ENCODE measurements at places on chromosomes 2 and 18.

DNA sequence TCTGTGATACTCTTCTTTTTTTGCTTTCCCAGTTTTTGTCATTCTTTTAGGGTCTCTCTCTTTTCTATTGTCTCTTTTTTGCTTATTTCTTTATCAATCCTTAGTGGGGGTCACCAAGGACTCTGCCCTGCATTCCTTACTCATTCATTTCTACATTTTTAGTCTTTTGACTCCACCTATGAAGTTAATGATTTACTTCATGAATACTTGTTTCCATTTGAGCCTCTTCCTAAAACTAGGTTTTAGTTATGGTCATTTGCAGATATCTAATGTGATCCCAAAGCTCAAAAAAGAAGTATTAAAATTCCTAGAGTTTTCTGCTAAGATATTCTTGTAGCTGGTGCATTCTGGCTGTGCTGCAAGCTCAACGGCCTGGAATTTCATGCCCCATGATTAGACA, 149.3 kb upstream of the AQP4 start:
- no peak for DNase-seq

GRCh38 chr2:120489023-120489422, 143.1 kb downstream of the INHBB start:
- no peak for DNase-seq

DNA sequence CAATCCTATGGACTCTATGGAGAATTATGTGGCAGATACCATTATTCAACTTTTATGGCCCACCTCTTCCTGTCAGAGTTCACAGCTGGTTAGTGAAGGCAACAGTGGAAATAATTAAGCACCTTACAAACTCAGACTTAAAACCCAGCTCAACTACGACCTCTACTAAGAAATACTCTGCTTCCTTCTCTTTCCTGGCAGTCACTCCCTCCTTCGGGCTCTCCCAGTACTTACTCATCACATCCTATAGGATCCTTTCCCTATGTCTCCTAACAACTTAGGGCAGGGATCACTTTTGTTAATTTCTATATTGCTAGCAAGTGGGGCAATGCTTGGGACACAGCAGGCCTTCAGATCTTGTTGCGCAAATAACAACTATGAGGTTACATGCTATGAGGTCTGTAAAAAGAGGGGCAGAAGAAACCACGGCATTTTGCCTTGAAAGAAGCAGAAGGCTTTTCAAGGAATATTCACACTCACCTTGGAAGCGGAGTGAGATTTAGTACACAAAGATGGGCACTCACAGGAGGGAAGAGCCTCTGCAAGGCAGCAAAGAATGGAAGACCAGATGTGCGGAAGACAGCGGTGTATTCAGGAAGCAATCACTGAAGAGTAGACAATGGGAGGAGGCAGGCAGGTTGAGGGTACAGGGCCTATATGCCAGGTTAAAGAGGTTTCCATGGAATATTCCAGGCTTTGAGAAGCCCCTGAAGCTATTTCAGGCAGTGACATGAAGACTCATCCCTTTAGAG, 2.1 kb downstream of the STK39 start:
- DNase-seq = no peak

DNA sequence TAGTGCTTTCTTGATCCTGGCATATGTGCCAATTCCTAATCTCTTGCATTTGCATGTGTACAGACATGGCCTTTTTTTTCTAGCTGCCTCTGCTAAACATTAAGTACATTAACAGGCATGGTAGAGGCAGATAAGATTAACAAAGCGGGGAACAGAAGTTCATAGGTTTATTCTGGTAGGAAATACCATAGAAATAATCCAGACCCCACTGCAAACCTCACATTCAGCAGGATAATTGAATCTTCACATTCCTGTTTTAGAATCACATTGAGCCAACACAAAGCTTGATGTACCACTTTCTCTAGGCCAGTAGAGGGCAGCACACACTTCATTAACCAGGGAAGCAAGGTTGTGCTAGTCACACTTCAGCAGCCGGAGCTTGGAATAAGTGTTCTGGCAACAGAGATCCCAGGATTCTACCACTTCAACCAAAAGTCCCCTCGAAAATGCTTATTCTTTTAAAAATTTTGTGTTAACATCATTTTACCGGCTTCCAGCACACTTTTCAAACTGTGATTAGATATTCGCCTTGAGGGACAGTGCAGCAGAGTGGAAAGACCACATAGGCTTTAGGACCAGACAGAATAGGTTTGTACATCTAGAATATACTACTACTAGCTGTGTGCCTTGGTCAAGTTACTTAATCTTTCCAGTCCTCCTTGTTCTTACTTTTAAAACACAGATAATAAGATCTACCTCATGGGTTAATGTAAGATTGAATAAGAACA, 420.2 kb upstream of the CHST9 start:
- peak; percentile 20 for DNase-seq

GRCh38 chr2:9326975-9327374, 96.4 kb downstream of the ITGB1BP1 start:
- no peak for DNase-seq

- no peak for DNase-seq
These were observed 221.9 kb upstream of the RBBP8 start for GRCh38 chr18:22711192-22711685.

DNA sequence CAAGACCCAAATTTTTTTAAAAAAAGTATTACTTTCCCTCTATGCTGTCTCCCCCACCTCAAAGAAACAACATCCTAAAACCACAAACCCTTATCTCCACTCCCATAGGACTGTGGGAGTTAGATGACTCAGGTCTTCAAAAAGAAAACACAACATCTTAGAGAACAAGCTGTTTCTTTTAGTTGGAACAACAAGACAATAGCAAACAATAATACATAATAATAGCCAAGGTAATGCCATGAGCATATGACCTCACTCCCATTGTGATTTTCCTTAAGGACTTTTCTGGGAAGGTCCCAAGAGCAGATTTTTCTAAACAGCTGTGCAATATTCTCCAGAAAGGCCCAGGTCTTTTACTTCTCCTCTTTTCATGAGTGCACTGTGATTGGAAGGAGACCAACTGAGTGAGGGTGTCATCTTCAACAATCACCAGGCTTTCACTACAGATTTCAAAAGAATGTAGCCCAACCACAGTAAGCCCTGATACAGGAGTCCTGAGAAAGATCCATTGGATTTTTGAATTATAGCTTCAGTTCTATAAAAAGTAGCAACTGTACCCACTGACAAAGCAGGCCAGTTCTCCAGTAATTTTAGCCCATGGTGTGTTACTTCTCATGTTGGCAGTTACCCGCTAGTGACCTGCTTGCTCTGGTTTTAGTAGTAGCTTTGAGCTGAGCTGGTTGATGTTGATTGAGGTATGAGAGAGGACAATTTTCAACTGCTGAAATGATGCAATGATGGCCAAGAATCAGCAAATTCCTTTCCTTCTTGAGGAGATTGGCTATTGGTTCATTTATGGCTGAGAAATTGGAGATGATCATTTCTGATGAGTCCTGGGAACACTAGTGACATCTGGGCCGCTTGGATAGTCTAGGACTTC, 144.5 kb upstream of the TCF4 start:
- no peak for DNase-seq

DNA sequence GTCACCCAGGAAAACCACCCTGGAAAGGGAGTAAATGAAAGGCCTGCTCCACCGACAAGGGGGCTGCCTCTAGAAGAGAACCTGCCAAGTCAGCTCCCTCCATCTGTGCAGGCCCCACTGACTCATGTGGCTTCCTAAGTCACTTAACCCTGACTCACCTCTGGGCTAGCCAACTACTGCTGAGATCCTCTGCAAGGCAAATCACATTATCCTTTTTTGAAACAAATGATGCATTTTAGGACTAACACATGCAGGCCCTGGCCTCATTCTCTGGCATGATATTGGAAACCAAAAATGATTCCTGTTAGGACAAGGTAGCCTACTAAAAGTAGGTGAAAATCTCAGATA, 474.6 kb downstream of the EPHA4 start:
- DNase-seq = no peak

DNA sequence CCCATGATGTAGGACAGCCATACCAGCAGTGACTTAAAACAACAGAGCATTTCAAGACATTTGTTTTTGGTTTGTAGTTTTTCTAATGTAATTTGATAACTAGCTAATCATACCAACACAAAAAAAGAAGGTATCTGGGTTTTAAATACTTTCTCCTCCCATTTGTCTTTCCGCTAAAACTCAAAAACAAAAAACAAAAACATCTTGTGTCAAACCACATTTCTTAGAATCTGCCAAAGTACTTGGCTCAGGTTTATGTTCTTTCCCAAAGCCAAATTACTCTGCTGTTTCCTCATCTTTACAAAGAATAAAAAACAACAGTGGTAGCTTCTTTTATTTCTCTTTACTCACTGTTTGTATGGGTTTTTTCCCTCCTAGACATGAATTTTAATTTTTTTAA, 71.5 kb downstream of the GREB1L start:
- no peak for DNase-seq

GRCh38 chr2:86226070-86226469, 26.8 kb downstream of the MRPL35 start:
- DNase-seq = no peak

DNA sequence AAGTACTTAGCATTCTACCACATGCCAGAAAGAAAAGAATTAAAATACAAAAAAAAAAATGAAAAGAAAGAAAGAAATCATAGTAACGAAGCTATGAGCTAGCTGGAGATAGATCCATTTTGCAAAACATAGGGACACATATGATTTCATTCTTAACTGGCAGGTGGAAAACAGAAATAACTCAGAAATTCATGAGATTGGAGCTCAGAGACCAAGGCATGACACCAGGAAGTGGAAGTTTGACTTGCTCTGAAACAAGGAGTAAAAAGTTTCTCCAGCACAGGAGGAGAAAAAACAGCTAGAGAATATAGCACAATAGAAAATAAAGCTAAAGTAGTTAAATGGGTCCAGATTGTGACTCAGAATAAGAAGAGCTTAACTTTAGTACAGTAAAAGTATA, 278.1 kb downstream of the ZEB2 start:
- no peak for DNase-seq
